ENCODE measurements at places on chromosomes 16 and 17. TPM values are rescaled to one million over a fixed set of nuclear protein-coding genes. Genes with fewer than 3 reads are reported as not detected.

GRCh38 chr17:64128787-64129514 lies 993 bp downstream of the ERN1 start:
- H3K27ac ChIP-seq: peak overlapping the region; percentile 90
- peaks cover 2% of the 10 kb centered on the region for H3K27me3 ChIP-seq
- no peak for DNase-seq
- peaks cover 31% of the 10 kb centered on the region for H3K4me1 ChIP-seq
- peak overlapping the region; percentile 70 for H3K4me3 ChIP-seq

- DNase-seq: no peak
- no peaks in the 10 kb centered on the region for H3K4me1 ChIP-seq
- no peak overlapping the region for H3K27ac ChIP-seq
- H3K4me3 ChIP-seq: no peak overlapping the region
Measured at GRCh38 chr17:69802045-69802740, 272.8 kb upstream of the KCNJ16 start.

LGALS9 gene
- 4.8 TPM for total RNA-seq

DNA sequence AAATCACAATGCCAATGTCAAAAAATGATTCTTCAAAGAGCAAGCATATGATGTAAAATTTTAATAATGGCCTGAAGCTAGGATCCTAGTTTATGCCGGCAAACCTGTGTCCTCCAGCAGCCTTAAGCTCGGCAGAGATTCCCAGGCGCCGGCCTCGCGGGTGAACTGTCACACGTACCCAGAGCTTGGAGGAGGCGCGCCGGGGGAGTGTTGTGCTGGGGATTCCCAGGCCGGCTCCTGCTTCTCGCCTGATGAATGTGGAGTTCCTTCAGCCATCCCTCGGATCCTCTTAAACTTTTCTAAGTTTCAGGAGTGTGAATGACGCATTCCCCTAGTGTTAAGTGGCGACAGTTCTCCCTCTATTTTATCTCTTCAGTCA lies 19.1 kb upstream of the NTN1 start:
- no peak overlapping the region for H3K27ac ChIP-seq
- H3K36me3 ChIP-seq: no peaks in the 10 kb centered on the region
- H3K4me1 ChIP-seq: peaks cover 11% of the 10 kb centered on the region
- H3K27me3 ChIP-seq: peaks cover 72% of the 10 kb centered on the region

- no peak for DNase-seq
- no peaks in the 10 kb centered on the region for H3K36me3 ChIP-seq
- no peak overlapping the region for H3K4me3 ChIP-seq
- H3K27ac ChIP-seq: no peak overlapping the region
Measured at GRCh38 chr16:20364051-20364450, 11.5 kb upstream of the UMOD start.

GRCh38 chr17:395179-395578 lies 42.6 kb upstream of the RPH3AL start:
- H3K27me3 ChIP-seq: peaks cover 7% of the 10 kb centered on the region
- no peak overlapping the region for H3K27ac ChIP-seq
- H3K36me3 ChIP-seq: no peaks in the 10 kb centered on the region

GRCh38 chr17:50108556-50108955 lies 13.4 kb downstream of the PDK2 start:
- no peak overlapping the region for H3K4me3 ChIP-seq
- peaks cover 12% of the 10 kb centered on the region for H3K36me3 ChIP-seq
- no peaks in the 10 kb centered on the region for H3K27me3 ChIP-seq
- H3K4me1 ChIP-seq: peaks cover 5% of the 10 kb centered on the region
- no peak for DNase-seq

CX3CL1 gene
- total RNA-seq: 2.3 TPM

DNA sequence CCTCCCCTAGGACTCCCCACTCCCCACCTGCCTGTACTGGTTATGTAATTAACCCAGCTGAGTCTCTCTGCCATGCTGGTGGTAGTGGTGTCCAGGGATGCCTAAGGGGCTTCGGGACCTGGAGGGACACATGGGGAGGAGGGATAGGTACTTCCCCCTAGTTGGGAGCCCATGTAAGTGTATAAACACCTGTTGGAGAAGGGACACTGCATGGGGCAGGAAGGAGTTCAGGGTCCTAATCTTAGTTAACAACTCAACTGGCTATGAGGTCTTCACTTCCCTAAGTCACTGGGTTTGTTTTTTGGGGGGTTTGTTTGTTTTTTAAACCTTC lies 1.3 kb downstream of the RASL10B start:
- H3K36me3 ChIP-seq: no peaks in the 10 kb centered on the region
- peaks cover 38% of the 10 kb centered on the region for H3K4me1 ChIP-seq
- DNase-seq: no peak
- H3K27ac ChIP-seq: no peak overlapping the region
- H3K4me3 ChIP-seq: peak overlapping the region; percentile 84
- H3K27me3 ChIP-seq: no peaks in the 10 kb centered on the region

All from mesothelial cell of epicardium (in vitro differentiated cells).